A549 treated with ZK216348 at 1 μM for 4 hours (cell line): ENCODE measurements at places on chromosomes 5 and 9. TPM values are rescaled to one million over a fixed set of nuclear protein-coding genes. Genes with fewer than 3 reads are reported as not detected.

PCDHB7 gene
- 0.06 TPM in 1 of 5 replicates, not detected in the others for total RNA-seq

GPR151 gene
- not detected in 5 replicates for total RNA-seq

ORM2 gene
- not detected in 5 replicates for total RNA-seq

POLR1E gene
- 35.8 to 42.2 TPM (median 37.0 TPM) in 5 replicates for total RNA-seq

OTP gene
- total RNA-seq: 0.07 to 0.16 TPM (median 0.11 TPM) in 5 replicates

JAKMIP2 gene
- not detected in 5 replicates for total RNA-seq

PAPPA gene
- total RNA-seq: 23.7 to 46.1 TPM (median 34.7 TPM) in 5 replicates

CDH9 gene
- not detected in 5 replicates for total RNA-seq

IRX1 gene
- not detected in 5 replicates for total RNA-seq

LCN15 gene
- total RNA-seq: 0.26 TPM in 1 of 5 replicates, not detected in the others

REEP2 gene
- 6.1 to 8.2 TPM (median 6.8 TPM) in 5 replicates for total RNA-seq

TPPP gene
- 4.5 to 7.6 TPM (median 6.0 TPM) in 5 replicates for total RNA-seq

MARCHF11 gene
- total RNA-seq: not detected in 5 replicates

TMOD1 gene
- total RNA-seq: 1.7 to 2.9 TPM (median 2.3 TPM) in 5 replicates

DEPDC1B gene
- 13.1 to 17.4 TPM (median 15.1 TPM) in 5 replicates for total RNA-seq

NPM1 gene
- 3,231 to 6,081 TPM (median 3,458 TPM) in 5 replicates for total RNA-seq

KLHL9 gene
- 11.7 to 20.5 TPM (median 18.7 TPM) in 5 replicates for total RNA-seq

ACTBL2 gene
- total RNA-seq: 0.09 to 0.12 TPM in 2 of 5 replicates, not detected in the others

MUSK gene
- not detected in 5 replicates for total RNA-seq

ASPN gene
- not detected in 5 replicates for total RNA-seq

AQP3 gene
- total RNA-seq: 11.1 to 21.4 TPM (median 20.2 TPM) in 5 replicates

SLC46A2 gene
- not detected in 5 replicates for total RNA-seq

GRM6 gene
- total RNA-seq: not detected in 5 replicates

ADCY2 gene
- total RNA-seq: not detected in 5 replicates

PCDHB6 gene
- 0.62 to 1.1 TPM (median 0.85 TPM) in 5 replicates for total RNA-seq

WDR36 gene
- total RNA-seq: 10.6 to 17.1 TPM (median 14.6 TPM) in 5 replicates

FOXD4L6 gene
- total RNA-seq: not detected in 5 replicates

FREM1 gene
- total RNA-seq: not detected in 5 replicates

FCN1 gene
- total RNA-seq: not detected in 5 replicates

SMU1 gene
- total RNA-seq: 17.8 to 24.5 TPM (median 18.7 TPM) in 5 replicates

HACD4 gene
- 0.69 to 1.1 TPM (median 1.0 TPM) in 5 replicates for total RNA-seq

SLC36A3 gene
- not detected in 5 replicates for total RNA-seq

SURF4 gene
- total RNA-seq: 155 to 210 TPM (median 205 TPM) in 5 replicates

SPATA31C1 gene
- total RNA-seq: not detected in 5 replicates

KCNN2 gene
- 0.06 to 0.19 TPM in 2 of 5 replicates, not detected in the others for total RNA-seq

IDNK gene
- total RNA-seq: 5.4 to 9.7 TPM (median 6.2 TPM) in 5 replicates

CLIC3 gene
- 2.2 to 4.2 TPM (median 3.7 TPM) in 5 replicates for total RNA-seq

WNK2 gene
- 3.1 to 7.9 TPM (median 7.8 TPM) in 5 replicates for total RNA-seq
